ENCODE measurements at places on chromosomes 5 and 9.

DNA sequence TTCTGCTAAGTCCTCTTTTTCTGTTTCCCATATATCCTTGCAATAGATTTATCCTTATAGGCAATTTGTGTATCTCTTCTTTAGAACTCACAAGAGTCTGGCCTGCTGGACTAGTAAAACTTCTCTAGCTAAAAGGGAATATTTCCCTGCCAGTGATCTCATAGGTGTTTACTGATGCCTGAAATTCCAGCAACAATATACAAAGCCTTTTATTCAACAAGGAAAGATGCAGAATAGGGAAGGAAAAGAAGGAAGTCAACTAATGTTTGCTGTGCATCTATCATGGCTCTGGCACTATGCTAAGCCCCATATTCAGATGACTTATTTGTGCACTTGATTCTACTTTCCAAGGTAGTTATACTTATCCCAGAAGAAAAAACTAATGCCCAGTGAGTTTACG lies 160.0 kb upstream of the DMRTA1 start:
- DNase-seq, result no peak

DNA sequence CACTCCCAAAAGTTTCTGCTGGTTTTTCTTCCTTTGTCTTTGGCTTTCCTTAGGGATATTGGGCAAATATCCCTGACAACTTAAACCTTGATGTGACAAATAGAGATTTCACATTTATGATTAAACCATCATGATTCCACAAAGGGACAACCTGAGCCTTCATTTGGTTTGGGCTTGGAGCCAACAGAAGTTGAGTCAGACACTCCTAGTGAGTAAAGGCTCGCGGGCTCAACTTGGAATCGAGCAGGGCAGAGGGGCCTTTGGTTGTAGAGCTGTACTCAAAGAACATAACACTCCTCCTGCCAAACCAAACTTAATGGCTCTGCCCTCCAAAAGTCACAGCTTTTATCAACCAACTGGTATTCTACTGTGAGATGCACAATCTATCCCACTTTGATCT lies 290.2 kb upstream of the MAP3K1 start:
- DNase-seq, result no peak

- no peak for DNase-seq
These were observed 141.0 kb downstream of the AGTPBP1 start for GRCh38 chr9:85600675-85601263.

- DNase-seq, result no peak
These were observed 218.7 kb downstream of the MELK start for GRCh38 chr9:36791222-36791950.

DNA sequence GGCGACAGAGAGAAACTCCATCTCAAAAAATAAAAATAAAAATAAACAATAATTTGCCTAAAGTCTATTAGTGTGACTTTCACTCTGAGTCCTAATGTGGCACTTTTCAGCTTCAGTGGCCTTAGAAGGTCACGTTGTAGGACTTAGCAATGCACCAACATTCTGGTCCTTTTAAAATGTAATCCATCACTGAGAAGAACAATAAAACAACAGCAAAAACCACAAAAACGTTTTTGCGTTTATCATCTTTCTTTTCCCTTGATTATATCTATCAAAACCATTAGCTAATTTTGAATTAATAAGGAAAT lies 190.1 kb upstream of the ZNF608 start:
- DNase-seq, result no peak

DNA sequence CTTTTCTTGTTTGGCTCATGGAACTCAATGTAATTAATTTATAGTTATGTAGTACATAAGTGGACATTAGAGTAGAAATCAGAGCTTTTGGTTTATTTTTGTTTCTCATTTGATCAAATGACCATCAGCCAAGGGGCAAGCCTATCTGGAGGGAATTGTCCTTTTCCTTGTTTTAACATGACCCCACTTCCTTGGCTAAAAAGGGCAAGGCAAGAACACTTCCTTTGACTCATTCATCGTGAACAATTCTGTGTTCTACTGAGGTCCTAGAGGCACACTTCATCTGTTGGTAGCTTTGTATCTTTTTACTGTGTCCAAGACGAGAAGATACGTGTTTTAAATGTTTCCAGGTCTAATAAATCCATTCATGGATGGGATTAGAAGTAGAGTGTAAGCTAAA lies 148.9 kb downstream of the ARHGEF28 start:
- DNase-seq, result no peak

- DNase-seq, result no peak
These were observed 152.9 kb downstream of the FRMD3 start for GRCh38 chr9:83385317-83385716.

DNA sequence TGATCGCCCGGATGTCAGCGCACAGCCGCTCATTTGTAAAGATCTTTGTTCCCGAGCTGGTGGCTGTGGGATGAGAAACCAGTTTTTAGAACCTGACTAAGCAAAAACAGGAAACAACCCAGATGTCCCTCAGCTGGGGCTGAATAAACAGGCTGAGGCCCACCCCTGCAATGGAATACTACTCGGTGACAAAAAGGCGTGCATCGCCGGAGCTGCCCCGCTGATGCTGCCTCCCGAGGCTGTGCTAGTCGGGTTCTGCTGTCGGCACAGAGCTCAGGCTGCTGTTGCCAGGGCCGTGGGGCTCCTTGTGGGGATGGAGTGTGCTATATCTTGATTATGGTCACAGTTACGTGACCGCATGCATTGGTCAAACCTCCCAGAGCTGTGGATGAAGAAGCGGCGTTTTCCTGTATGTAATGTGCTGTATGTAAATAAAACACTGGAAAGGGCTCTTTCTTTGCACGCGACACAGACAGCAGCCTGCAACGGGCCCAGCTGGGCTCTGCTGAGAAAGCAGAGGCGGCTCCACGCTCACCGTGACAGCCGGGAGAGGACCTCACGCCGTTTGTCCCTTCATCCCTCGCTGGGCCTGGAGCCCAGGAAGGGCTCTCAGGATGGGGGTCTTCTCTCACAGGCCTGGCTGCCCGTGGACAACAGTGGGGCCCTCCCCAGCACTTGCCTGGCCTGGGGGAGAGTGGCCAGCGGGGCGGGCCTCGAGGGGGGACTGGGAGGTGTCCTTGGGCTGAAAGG lies 51.5 kb upstream of the RNU6ATAC start:
- DNase-seq, result no peak

DNA sequence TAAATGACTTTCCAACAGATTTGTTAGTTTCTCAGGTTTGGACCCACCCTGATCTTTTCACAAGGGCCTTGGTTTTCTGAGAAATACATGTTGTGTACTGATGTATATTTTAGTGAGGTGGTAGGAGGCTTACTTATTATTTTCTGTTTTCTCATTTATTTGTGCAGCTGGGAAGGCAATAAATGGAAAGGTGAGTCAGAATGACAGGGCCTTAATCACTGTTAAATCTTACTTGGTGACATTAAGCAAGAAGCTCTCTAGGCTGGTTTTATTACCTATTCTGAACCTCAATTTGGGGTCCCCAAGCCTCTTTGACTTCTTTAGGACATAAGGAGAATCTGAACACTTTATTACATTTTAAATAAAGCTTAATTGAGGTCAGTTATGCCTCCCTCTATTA lies 214.0 kb upstream of the DAB2 start:
- DNase-seq, result no peak

DNA sequence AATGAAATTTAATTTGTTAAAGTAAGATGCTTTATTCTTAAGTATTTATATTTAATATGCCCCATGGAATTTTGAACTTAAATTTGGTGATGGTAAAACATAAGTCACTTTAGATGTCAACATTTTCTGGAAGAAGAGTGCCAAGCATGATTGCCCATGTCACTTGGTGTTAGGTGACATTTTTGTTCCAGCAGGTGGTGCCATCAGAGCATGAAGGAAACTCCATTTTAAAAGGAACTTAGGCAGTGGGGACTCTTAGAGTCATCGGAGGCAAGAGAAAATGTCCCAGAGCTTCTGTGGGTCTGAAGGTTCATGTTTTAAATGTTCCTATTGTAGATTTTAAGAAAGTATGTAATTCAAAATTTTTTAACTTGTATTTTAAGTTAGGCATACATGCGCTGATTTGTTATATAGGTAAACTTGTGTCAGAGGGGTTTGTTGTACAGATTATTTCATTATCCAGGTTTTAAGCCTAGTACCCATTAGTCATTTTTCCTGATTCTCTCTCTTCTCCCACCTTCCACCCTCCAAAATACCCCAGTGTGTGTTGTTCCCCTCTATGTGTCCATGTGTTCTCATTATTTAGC lies 789.3 kb downstream of the SEMA5A start:
- DNase-seq, result no peak

DNA sequence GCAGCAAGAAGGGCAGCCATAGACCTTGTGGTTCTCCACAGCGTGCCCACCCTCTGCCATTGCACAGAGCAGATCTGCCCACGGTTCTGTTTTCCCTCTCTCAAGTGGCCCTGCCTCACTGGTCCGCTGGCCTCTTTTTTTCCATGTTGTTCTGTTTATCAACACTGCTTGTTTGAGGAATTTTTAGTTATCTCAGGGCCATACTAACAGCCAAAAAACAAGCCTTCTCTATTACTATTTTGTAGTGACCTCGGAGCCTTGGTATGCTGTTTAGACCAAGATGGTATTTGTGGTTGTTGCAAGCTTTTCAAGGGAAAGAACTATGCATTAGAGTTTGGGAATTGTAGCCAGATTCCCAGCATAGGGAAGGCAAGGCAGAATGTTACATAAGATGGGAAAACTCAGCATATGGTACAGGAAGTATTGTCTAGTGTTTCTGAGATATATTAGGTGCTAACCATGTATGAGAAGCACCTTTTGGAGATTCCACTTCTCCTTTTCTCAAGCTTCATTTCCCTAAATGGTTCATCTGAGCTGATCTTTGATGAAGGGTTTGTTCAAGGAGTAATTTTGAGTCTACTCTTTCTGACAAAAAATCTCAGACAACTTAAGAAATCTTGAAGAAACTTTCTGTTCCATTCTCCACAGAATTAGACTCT lies 54.3 kb downstream of the NUP214 start:
- no peak for DNase-seq

- no peak for DNase-seq
These were observed 65.7 kb downstream of the C9orf152 start for GRCh38 chr9:110142253-110142652.
